ENCODE measurements at places on chromosomes 11 and 22.

DNA sequence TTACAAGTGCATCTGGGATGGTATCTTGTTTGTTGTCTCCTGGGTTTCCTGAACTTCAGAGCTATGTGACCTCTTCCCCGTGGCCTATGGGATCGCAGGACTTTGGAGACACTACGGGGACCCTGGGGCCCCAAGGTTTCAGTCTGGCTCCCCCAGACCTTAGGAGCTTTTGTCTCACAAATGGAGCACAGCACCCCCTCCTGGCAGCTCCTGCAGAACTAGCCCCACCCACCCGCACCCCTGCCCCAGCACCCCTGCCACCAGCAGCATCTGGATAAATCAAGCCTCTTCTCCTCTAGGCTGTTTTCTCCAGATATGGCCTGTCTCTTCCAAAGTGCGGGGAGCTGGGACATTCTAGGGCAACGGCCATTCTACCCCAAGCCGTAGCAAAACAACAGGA is 10.4 kb downstream of the RCOR2 start:
- DNase-seq = peak; percentile 40

- DNase-seq = peak; percentile 92
These were observed 25.7 kb downstream of the DRD4 start for GRCh38 chr11:662689-663274.

- no peak for DNase-seq
These were observed 52.4 kb downstream of the AAMDC start for GRCh38 chr11:77873345-77873744.

- no peak for DNase-seq
These were observed 21.3 kb downstream of the SYN3 start for GRCh38 chr22:33036881-33037280.

- DNase-seq = peak; percentile 82
These were observed 70.6 kb downstream of the ADM start for GRCh38 chr11:10375280-10375971.

DNA sequence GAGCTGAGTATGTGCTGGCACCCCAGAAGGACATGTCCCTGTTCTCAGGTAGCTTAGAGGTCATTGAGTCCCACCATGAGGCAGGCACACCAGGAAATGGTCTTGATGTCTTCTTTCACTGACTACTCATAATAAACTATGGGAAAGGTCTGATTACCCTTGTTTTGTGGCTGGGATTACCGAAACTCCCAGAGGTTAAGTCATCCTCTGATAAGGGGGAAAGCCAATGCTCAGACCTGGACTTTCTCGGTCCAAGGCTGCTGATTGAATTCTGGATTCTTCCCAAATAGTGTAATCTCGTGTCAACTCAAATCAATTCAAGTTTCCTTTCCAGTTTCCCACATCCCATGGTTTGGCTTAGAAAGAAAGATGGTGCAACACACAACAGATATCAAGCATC is 3.7 kb upstream of the CD44 start:
- no peak for DNase-seq

DNA sequence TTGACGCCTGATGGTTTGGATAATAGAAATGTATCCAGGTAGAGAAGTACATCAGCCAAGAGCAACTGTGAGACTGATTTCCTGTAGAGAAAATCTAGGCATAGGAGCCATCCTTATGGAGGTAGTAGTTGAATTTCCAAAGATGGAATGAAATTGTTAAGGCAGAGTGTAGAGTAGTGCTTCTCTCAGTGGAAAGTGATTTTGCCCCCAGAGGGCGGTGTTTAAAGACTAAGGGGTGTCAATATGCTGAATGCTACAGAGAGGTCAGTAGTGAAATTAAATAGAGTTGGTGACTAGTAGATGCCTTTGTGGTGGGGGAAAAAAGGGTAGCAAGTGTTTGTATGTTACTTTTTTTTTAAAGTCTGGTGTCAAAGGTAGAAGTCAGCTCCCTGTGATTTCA is 54.5 kb downstream of the TRIM44 start:
- DNase-seq = no peak

DNA sequence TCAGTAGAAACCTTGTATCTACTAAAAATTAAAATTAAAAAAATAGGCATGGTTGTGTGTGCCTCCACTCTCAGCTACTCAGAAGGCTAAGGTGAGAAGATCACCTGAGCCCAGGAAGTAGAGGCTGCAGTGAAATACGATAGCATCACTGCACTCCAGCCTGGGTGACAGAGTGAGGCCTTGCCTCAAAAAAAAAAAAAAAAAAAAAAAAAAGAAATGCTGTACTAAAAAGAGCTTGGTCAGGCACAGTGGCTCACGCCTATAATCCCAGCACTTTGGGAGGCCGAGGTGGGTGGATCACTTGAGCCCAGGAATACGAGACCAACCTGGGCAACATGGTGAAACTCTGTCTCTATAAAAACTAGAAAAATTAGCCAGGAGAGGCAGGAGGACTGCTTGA is 36.5 kb downstream of the SBF2 start:
- no peak for DNase-seq

DNA sequence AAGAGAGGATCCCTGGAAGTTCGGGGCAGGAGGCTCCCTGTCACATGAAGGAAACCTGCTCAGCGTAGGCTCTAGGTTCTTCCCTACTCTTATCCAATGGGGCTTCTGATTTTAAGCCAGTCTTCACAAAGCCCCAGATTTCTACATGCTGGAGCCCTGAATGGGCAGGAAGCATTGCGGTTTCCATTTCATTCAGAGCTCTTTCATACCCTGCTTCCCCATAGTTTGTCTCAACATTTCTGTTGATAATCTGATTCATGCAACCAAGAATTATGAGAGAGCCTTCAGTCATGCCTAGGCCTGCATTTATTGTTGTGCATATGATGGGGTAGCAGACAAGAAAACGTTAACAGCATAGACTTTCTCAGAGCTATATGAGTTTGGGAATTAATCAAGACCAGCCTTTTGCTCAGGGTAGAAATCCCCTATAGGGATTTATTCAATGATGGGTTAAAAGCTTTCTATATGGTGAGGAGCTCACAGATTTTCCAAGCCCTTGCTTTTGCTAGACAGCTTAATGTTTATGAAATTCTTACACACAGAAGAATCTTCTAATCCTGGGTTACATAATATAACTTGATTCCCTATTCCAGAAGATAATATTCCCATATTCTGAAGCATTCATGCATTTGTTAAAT is 15.9 kb downstream of the OR51B4 start:
- DNase-seq = no peak

DNA sequence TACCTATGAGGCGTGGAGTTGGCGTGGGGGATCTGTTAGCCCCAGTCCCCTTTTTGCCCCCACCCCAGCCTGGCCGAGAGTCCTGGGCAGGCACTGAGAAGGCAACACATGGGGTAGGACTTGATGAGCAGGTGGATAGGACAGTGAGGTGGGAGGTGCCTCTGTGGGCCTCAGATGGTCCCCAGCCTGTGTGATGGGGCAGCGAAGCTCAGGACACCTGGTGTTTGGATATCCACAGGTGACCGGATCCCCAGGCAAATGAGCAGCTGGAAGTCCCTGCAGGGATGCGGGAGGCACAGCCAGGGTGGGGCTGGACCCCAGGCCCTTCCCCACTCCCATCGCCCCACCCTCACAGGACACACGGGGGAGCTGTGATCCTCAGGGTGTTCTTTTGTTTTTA is 9.7 kb downstream of the FBLN1 start:
- no peak for DNase-seq

GRCh38 chr22:38131399-38131798 is 20.9 kb upstream of the BAIAP2L2 start:
- DNase-seq = no peak

DNA sequence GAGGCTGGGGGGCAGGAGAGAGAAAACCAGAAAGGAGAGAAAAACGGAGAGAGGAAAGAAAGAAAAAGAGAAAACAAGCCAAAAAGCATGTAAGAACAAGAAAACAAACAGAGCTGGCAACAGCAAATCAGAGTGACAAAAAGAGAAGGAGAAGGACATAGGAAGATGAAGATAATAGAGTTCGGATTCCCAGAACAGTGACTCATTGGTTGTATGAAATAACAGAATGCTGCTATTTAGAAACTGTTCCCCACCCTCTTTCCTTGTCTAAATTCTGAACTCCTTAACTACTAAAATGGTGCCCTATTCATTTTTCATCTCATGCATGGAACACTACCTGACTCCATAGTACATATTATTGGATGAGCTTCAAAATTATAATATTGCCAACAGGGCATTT is 317.4 kb downstream of the C11orf87 start:
- no peak for DNase-seq

DNA sequence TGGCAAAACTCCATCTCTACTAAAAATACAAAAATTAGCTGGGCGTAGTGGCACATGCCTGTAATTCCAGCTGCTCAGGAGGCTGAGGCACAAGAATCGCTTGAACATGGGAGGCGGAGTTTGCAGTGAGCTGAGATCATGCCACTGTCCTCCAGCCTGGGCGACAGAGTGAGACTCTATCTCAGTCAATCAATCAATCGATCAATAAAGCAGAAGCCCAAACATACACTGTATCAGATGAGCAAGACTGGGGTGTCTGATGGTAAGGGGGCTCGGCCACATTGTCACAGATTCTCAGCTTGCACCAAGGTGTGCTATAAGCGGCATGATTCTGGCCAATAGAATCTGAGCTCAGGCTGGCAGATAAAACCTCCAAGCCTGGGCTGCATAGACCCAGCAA is 261.1 kb downstream of the BUD13 start:
- DNase-seq = no peak

GRCh38 chr22:40758390-40758789 is 60.8 kb downstream of the SLC25A17 start:
- DNase-seq = no peak

DNA sequence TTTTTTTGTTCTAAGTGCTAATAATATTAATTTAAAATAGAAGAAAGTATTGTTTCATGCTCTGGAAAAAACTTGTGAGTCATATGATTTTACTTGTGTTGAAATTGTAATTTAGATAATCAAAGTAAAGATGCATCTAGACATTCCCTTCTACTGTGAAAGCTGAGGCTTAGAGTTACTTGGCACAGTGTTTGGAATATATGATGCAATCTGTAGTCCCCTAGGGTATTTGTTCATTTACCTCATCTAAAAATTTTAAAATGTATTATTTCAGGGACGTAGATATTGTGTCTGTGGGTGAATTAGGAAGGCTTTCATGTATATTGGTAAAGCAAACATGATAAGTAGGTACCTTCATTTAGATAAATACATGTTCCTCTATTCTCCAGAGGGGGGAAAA is 793.5 kb upstream of the CNTN5 start:
- no peak for DNase-seq

DNA sequence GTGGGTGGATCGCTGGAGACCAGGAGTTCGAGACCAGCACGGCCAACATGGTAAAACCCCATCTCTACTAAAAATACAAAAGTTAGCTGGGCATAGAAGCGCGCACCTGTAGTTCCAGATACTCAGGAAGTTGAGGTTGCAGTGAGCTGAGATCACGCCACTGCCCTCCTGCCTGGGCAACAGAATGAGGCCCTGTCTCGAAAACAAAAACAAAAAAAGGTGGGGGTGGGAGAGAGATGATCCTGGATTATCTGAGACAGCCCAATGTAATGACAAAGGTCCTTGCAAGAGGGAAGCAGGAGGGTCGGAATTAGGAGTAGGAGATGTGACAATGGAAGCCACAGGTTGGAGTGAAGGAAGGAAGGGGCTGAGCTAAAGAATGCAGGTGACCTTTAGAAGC is 87.6 kb upstream of the APOA1 start:
- no peak for DNase-seq

DNA sequence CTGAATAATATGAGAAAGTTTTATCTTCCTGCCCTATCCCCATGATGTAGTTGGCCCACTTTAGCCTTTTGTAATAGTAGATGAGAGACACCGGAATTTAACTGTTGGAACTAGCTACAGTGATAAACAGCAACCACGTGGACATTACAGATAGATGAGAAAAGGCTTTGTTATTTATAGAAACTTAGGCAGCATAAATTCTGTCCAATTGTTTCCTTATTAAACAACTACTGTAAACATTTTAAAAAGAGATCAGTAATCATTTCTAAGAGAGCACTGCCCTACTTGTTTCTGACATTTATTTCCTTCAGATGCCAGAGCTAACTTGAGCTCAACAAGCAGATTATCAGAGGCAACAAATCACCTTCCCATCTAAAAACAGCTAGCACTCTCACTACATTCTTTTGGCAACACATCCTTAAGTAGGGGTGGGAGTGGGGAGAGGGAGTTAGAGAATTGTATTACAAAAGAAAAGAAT is 63.1 kb downstream of the SOX6 start:
- DNase-seq = no peak

Measured in AG08395 (cell line).